ENCODE measurements at places on chromosomes 5 and 9. TPM values are rescaled to one million over a fixed set of nuclear protein-coding genes. Genes with fewer than 3 reads are reported as not detected.

GRCh38 chr9:4922730-4923129, 62.3 kb upstream of the JAK2 start:
- H3K4me3 ChIP-seq = no peak overlapping the region
- H3K27ac ChIP-seq = no peak overlapping the region
- H3K27me3 ChIP-seq = peaks cover 2% of the 10 kb centered on the region
- H3K4me1 ChIP-seq = no peaks in the 10 kb centered on the region

GRCh38 chr5:145938776-145939539, 2.6 kb downstream of the SH3RF2 start:
- peaks cover 3% of the 10 kb centered on the region for H3K4me1 ChIP-seq
- H3K27me3 ChIP-seq = peaks cover 4% of the 10 kb centered on the region
- H3K4me3 ChIP-seq = no peak overlapping the region
- no peak overlapping the region for H3K27ac ChIP-seq
- H3K36me3 ChIP-seq = no peaks in the 10 kb centered on the region

- H3K27me3 ChIP-seq = no peaks in the 10 kb centered on the region
- H3K4me3 ChIP-seq = no peak overlapping the region
- peaks cover 4% of the 10 kb centered on the region for H3K36me3 ChIP-seq
- DNase-seq = no peak
These were observed 22.7 kb downstream of the CHD1 start for GRCh38 chr5:98905857-98906688.

GRCh38 chr9:98502311-98502975, 206.3 kb downstream of the GABBR2 start:
- H3K27ac ChIP-seq = no peak overlapping the region
- no peaks in the 10 kb centered on the region for H3K36me3 ChIP-seq
- no peak overlapping the region for H3K4me3 ChIP-seq
- DNase-seq = no peak
- peaks cover 3% of the 10 kb centered on the region for H3K4me1 ChIP-seq

DNA sequence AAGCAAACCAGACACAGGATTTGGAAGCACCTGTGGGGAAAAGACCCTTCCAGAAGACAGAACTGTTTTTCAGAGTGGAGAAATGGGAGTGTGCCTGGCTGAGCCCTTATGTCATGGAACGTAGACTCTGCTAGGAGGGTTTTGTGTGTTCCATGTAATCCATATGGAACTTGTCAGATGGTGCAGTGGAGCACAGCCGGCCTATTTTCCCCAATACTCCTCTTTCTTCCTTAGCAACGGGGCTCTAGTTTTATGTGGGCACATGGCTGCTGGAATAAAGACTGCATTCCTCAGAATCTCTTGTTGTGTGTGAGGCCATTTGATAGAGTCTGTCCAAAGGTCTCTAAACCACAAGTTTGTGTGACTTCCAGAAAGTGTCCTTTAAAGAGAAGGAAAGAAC, 284.0 kb downstream of the DRD1 start:
- no peaks in the 10 kb centered on the region for H3K4me1 ChIP-seq
- no peak overlapping the region for H3K4me3 ChIP-seq
- DNase-seq = no peak
- H3K27ac ChIP-seq = no peak overlapping the region
- no peaks in the 10 kb centered on the region for H3K36me3 ChIP-seq

DNA sequence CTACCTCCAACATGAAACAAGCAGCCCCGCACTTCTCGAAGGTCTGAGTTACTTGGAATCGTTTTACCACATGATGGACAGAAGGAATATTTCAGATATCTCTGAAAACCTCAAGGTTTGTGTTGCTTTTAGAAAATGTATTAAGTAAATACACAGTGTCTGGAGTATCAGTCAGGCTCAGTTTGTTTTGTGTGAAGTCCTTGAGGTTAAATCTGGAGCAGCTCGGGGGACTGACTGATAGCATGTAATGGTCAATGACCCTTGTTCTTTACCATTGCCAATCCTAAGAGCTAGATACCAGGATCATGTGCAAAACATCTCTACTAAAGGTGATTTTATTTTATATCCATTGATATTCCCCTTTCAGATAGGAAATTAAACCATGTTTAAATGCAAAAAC, 26.9 kb upstream of the LNPEP start:
- no peak for DNase-seq
- H3K27me3 ChIP-seq = no peaks in the 10 kb centered on the region
- H3K4me1 ChIP-seq = no peaks in the 10 kb centered on the region
- no peak overlapping the region for H3K4me3 ChIP-seq

DNA sequence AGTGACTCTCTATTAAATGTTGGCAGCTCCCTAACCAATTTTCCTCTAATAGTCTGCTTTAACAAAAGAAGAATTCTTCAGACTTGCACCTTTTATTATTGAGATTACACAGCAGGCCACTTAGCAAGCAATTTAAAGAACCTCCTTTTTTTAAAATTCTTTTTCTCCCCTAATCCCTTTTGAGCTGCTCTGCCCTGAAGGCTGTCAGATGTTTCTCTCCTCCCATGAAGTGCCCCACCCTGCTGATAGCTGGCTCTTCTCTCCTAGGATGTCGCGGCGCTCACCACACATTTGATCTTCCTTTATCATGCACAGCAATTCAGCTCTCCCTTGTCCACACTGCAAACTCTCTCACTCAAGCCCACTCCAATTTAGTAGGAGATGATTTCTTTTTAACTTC, 1471.1 kb upstream of the ACO1 start:
- no peaks in the 10 kb centered on the region for H3K27me3 ChIP-seq
- H3K27ac ChIP-seq = no peak overlapping the region
- H3K36me3 ChIP-seq = no peaks in the 10 kb centered on the region
- H3K4me3 ChIP-seq = no peak overlapping the region
- no peaks in the 10 kb centered on the region for H3K4me1 ChIP-seq
- DNase-seq = no peak

Gene LCN15
- 0.49 TPM for total RNA-seq

Gene ASS1
- total RNA-seq = 3.1 TPM

- H3K4me1 ChIP-seq = peaks cover 10% of the 10 kb centered on the region
- H3K36me3 ChIP-seq = peaks cover 5% of the 10 kb centered on the region
- H3K4me3 ChIP-seq = no peak overlapping the region
- no peak overlapping the region for H3K27ac ChIP-seq
These were observed 34.7 kb upstream of the FIBCD1 start for GRCh38 chr9:130973686-130974281.

Gene SPINK6
- total RNA-seq = not detected

DNA sequence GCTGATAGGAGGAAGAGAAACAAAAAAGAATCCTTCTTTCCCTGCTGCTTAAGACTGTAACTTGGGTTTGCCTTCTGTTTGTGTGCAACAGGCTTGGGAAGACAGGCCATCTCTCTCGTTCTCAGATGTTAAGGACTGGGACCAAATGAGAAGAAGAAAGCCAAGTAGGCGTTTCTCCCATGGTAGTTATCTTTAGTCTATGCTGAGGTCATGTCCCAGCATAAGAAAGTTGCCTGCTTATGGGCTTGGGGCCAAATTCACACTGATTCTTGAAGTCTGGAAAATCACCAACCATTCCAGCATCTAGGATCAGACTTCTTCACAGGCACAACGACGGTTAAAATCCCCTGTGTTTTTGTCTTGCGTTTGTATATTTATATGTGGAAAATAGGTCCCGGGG, 44.2 kb upstream of the PALM2AKAP2 start:
- H3K27ac ChIP-seq = no peak overlapping the region
- H3K4me1 ChIP-seq = peaks cover 11% of the 10 kb centered on the region
- no peak overlapping the region for H3K4me3 ChIP-seq
- H3K36me3 ChIP-seq = no peaks in the 10 kb centered on the region

GRCh38 chr5:167304834-167305469, 986.5 kb upstream of the WWC1 start:
- no peak overlapping the region for H3K27ac ChIP-seq
- H3K36me3 ChIP-seq = no peaks in the 10 kb centered on the region
- DNase-seq = no peak
- H3K4me3 ChIP-seq = no peak overlapping the region

Gene ENTPD8
- 0.21 TPM for total RNA-seq

DNA sequence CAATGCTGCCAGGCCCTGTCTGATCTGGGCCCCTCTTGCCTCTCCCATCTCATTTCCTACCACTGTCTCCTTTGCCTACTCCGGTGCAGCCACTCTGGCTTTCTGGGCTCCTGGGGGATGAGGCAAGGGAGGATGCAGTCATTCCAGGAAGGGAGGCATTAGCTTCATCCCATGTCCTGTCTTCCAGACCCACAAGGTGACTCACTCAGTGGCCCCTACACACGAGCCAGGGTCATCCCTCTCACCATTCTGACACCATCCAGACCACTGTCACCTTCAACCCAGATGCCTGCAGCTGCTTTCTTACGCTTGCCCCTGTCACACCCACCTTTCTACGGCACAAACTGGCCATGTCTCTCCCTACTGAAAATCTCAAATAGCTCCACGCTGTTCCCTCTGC, 19.1 kb downstream of the ACSL6 start:
- peaks cover 1% of the 10 kb centered on the region for H3K27me3 ChIP-seq
- no peak overlapping the region for H3K27ac ChIP-seq
- peaks cover 32% of the 10 kb centered on the region for H3K4me1 ChIP-seq
- no peak for DNase-seq
- no peaks in the 10 kb centered on the region for H3K36me3 ChIP-seq

Data from endothelial cell (in vitro differentiated cells).